ENCODE measurements at places on chromosomes 3 and 15.

GRCh38 chr3:65953881-65954733 lies 84.6 kb downstream of the MAGI1 start:
- DNase-seq, result no peak

DNA sequence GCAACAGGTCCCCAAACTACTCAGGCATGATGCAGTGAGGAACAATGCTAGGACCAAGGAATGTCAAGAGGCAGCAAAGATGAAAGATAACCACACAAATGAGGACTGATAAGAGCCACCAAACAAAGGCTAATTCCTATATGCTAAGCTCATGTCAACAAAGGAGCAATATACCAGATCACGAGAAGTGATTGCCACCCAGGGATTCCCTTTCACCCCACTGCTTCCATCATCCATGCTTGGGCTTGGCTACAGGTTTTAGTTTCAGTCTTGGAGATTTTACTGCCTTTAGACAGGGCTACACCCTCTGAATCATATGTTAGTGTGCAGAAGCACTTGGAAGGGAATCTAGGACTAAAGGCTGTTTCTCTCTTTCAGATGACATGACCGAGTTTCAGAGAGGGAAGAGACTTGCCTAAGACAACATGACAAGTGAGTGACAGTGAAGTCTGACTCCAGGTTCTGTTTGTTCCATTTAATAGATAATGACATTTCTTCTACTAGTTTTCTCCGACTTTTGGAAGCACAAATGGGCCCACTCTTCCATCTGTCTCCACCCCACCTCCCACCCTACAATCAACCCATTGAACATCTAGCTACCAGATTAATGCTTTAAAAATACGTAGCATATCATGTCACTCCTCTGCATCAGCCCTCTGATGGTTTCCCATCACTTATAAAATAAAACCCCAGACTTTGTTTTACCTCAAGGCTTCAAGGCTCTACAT lies 173.5 kb upstream of the LRRN1 start:
- no peak for DNase-seq

DNA sequence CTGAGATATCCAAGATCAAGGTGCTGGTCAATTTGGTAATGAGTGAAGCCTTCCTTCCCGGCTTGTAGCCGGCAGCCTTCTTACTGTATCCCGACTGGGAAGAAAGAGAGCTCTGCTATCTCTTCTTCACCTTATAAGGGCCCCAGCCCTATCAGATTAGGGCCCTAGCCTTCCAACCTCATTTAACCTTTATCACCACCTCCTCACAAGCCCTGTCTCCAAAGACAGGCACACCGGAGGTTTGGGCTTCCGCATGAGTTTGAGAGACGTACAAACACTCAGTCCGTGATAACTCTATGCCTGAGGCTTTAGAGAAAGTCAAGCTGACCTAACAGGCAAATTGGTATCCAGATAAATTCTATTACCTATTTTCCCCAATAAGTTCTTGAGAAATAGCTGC lies 243.9 kb downstream of the OPA1 start:
- no peak for DNase-seq

- no peak for DNase-seq
Observed at GRCh38 chr3:145417678-145418077, 743.3 kb downstream of the PLOD2 start.

DNA sequence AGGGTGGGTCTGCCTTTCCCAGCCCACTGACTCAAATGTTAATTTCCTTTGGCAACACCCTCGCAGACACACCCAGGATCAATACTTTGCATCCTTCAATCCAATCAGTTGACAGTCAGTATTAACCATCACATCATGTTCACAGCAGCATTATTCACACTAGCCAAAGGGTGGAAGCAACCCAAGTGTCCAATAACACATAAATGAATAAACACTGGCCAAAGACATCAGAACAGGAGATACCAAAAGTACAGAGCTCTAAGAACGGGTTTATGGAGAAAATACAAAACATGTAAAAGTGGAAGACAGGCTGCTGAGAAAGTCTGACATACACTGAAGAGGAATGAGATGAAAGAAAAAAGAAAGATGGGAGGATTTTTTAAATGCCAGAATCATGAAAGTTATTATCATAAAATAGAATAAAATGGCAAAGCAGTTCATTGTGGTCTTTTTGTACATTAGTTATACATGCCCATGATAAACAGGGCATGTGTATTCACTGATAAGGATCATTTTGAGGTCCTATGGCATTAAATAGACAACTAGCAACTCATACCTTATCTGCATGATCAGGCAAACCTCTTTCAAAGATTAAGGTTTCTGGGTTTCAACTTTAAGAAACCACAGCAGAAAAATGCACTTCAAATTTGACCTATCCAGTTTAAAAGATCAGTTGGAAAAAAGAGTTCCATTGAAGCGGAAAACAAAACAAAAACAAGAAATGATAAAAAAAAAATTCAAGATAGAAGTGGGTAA lies 22.9 kb downstream of the DNAAF4 start:
- no peak for DNase-seq

DNA sequence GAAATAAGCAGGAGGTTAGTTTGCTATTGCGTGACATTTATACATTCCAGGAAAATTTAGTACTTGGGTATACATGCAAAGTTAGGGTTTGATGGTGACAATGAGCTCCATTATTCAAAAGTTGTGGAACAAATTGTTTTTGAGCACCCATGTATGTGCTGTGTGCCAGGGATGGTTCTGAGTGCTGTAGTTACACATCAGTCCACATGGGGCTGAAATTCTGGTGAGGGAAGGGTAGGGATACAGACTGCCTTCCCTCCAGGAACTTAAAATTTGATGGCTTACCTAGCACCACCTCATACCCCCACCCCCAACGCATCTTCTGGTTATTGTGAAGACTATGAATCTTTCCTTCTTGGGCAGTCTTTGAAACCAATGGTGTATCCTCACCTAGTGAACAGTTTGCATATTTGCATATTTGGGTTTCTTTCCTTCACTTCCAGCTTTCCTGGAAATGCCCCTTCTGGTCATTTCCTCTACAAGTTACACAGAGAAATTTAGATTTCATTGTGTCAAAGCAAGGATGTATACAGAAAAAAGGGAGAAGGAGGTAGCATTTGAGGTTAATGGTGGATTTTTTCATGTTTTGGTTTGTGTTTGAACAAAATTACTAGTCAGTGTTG lies 222.0 kb upstream of the IL12A start:
- DNase-seq, result no peak

- DNase-seq, result no peak
Observed at GRCh38 chr3:197001972-197002700, 27.5 kb downstream of the MELTF start.

DNA sequence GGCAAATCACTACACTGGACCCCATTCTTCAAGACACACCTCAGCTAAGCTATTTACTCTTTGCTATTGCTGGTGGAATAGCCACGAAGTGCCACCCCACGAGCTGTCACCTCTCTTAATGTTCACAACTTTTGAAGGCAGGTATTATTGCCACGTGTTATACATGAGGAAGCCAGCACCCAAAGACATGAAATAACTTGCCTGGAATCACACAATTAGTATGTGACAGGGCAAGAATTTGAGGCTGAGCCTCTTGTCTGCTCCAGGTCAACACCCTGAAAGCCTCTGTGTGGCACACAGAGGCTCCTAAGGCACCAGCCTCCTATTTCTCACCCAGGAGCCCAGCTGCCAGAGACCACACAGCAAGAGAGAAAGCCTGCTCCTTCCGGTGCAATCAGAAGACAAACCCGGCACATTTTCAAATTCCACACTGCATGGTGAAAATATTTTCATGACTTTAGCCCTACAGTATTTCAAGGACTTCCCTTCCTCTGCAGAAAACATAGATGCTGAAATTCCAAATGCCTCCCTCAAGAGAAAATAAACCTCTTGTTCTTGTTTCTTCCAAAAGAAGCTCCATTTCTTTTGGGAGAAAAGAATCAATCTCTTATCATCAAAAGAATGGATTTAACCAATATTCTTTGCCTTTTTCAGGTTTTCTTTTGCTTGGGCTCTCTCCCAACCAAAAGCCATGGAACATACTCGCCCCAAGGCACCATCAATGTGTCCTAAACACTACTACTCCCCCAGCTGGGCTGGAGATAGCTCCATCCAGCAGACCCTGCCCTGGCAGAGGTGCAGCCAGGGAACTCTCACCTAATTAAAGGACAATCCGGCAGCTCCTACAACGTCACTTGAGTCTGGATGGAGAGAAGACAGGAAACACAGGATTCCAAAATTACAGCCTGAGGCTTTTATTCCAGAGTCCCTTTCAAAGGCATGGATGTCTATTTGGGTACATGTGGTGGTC lies 84.7 kb upstream of the THBS1 start:
- no peak for DNase-seq

DNA sequence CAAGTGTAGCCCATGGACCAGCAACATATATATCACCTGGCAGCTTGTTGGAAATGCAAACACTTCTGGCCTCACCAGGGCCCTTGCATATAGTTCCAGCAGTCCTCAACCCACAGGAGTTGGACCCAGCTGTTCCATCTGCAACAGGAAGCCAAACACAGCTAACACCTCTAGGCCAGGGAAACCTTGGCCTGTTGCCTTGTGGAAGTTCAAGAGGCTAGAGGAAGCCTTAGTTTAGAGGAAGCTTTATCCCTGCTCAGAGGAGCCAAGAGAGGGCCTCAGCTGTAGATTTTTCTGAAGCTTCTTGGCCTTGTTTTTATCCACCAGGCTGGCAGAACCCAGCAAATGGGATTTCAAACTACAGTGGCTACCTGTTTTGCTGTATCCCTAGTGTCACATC lies 11.4 kb downstream of the FHIT start:
- no peak for DNase-seq

- DNase-seq, result no peak
Observed at GRCh38 chr15:96344706-96345559, 14.4 kb downstream of the NR2F2 start.

GRCh38 chr3:32391643-32392535 lies at the start of gene CMTM7:
CMTM7 (plus strand) TSS chr3:32391853; CDS start chr3:32391907, 54 bp downstream.
- peak; percentile 44 for DNase-seq

GRCh38 chr3:66038726-66039589 lies at the start of gene MAGI1:
MAGI1 (minus strand) TSS chr3:66038918; CDS start chr3:66038308, 610 bp downstream.
- DNase-seq, result no peak

GRCh38 chr3:13010780-13011572 lies 62.3 kb downstream of the IQSEC1 start:
- no peak for DNase-seq

GRCh38 chr3:125213364-125213755 lies 812 bp upstream of the SLC12A8 start:
- no peak for DNase-seq

DNA sequence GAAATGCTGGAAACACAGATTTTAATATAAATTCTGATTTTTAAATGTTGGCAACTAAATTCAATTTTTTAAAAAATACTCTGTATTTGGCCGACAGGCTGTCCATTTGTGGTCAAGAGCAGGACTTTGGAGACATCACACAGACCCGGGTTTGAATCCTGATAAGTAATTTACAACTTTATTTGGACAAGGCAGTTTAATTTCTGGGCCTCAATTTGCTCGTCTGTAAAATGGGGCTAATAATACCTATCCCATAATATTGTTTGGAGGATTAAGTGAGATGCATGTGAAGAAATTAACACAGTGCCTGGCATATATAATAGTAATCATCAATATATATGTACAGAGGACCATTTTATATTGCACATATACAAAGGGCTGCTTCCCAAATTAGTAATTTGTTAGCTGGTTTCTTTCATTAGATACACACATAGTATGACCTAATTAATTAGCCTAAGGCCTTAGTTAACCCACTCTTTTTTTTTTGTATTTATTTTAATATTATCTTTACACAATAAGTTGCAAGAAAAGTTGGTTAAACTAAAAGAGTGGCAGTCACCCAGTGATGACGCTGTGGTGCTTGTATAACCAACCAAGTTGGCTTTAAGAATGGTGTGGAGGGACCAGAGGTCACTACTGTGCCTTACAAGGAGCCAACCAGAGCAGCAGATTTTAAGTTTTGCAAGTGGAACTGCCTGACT lies 665 bp downstream of the PIGB start:
- no peak for DNase-seq

- no peak for DNase-seq
Observed at GRCh38 chr15:49323207-49323606, 99.8 kb upstream of the FGF7 start.

GRCh38 chr3:31498791-31499190 lies 33.9 kb upstream of the STT3B start:
- no peak for DNase-seq

GRCh38 chr3:77933926-77934325 lies 894.0 kb downstream of the ROBO2 start:
- no peak for DNase-seq

GRCh38 chr3:24622138-24622537 lies 127.5 kb upstream of the THRB start:
- DNase-seq, result no peak

DNA sequence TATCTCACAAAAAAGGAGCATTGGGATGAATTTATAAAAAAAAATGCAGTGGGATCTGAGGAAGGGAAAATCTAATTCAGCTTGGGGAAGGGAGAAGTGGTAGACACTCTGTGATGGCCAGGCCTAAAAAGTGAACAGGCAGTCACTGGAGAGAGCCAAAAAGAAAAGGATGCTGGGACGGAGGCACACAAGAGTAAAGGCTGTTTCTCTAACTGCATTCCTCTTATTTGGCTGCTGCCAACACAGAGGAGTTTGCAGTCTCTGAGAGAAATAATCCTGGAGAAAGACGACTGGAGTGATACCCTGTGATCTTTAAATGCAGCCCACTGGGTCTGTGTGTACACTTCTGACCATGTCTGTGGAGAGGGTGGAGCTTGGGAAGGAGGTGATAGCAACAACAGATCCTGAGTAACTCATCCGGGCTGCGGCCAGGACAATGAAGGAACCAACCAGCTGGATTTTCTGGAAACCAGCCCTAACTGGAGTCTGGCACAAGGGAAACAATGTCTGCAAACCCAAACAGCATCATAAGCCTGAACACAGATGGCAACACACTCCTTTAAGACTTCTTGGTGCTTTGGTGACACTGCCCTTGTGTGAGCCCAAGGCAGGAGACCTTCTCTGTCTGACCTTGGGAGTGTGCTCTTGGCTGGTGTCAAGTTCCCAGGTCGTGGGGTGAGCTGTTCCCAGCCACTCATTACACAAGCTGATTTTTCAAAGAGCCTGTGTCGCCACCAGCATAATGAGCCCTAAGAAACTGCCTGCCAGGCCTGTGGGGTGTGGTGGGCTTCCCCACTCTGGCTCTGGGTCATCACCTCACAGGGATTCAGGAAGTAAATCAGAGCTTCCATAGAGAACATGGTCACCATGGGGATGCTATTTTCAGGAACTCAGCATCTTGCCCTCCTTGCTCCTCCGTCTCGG lies 8.0 kb downstream of the FYCO1 start:
- no peak for DNase-seq

GRCh38 chr3:143071776-143072175 lies 47.8 kb upstream of the CHST2 start:
- DNase-seq, result no peak

GRCh38 chr3:128468791-128469527 lies 2.3 kb upstream of the DNAJB8 start:
- DNase-seq, result no peak

- no peak for DNase-seq
Observed at GRCh38 chr3:39280571-39280970, 735 bp upstream of the CX3CR1 start.

DNA sequence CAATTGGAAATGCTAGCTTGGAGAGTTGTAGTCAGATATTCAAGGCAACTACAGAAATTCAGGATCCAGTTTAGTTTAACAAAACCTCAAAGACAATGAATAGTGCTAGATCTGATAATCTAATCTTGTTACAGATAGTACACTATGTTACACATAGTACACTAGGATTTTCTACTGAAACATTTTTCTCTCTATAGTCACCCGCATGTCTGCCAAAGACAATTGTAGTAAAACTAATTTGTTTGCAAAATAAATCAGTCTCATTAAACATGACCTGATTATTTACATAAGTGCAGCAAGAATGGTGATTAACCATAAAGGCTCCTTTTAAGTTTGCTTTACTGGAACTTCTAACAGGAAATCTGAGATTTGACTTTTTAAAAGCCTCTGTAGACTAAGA lies 52.0 kb downstream of the ILDR1 start:
- DNase-seq, result no peak
